ENCODE measurements at places on chromosomes 3 and 15.

- no peak for DNase-seq
Measured at GRCh38 chr3:135452881-135453280, 512.6 kb upstream of the PPP2R3A start.

DNA sequence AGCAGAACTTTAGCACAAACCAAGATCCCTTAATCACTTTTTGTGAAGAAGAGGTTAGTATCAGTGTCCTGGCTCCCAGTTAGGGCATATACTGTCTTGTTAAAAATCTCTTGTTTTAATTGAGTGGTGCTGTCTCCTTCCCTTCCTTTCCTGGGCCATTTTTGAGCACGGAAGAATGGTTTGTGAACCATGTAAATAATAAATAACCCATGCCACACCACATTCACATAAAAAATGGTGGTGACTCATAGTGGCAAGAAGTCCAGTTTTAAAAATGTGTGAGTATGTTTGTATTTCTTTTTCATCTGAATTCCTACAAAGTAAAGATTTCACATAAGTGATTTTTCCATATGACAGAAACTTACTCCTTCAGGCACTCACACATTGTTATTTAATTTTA, 59.1 kb upstream of the SPRED1 start:
- DNase-seq: no peak

DNA sequence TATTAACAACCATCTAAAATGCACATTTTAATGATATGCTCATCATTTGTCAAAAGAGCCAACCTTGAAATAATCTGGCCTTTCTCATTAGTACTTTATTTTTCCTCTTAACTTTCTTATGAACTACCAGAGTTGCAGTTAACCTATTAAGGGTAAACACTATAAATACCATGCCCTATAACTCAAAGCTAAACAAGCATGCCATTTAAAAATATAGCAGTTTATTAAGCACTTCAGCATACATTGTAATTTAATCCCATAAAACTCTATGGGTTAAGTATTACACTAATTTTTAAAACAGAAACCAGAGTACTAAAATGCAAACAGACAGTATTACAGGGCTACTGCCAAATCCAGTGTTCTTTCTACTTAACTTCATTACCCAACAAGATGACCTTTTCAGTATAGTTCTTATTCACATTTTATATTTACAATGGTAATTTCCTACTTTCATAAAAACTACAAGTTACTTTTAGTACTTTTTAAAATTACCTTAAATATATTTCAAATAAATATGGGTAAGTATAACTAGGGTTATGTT, 11.8 kb downstream of the NPTN start:
- DNase-seq: no peak

DNA sequence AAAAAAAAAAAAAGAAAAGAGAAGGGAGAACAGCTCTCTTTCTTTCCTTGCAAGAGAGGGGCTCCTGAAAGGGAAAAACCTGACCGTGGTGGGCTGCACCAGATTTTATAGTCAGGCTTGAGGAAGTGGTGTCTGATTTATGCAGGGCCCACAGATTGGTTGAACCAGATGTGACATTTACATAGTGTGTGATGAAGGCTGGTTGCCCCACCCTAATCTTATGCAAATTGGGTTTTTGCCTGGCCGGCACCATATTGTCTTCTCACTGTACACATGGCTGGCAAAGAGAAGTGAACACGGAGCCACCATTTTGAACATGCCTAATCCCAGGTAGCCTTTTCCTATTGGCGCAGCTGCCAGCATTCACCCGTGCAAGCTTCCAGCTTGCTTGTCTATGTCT, 154.4 kb downstream of the OXSM start:
- DNase-seq: no peak

DNA sequence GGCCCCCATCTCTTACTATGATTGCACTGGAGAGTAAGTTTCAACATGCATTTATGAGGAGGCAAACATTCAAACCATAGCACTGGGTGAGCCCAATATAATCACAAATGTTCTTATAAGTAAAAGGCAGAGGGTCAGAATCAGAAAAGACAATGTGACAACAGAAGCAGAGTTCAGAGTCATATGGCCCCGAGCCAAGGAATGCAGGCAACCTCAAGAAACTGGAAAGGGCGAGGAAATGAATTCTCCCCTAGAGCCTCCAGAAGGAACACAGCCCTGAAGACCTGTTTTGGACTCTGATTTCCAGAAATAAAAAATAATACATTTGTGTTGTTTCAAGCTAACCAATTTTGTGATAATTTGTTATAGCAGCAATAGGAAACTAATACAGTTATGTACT, 81.3 kb upstream of the ABI3BP start:
- no peak for DNase-seq

GRCh38 chr3:156920399-156920798, 94.2 kb downstream of the LEKR1 start:
- DNase-seq: no peak

DNA sequence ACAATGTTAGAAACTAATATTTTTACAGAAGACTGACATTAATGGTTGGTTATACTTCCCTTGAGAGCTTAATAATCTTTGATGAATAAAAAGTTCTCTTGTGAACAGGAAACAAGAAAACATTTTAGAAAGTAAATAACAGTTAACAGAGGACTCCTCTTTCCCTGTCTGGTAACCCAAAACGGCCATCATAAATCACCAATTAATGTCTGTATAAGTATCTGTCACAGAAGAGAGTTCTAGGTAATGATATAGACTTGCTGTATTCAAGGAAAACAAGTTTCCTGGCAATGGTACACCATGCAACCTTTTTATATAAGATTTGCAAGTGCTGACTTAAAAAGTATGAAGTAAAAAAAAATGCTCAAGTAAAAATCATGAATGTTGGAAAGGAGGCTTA, 426.7 kb downstream of the SOX2 start:
- DNase-seq: no peak

GRCh38 chr3:3551981-3552380, 247.2 kb upstream of the LRRN1 start:
- DNase-seq: no peak

DNA sequence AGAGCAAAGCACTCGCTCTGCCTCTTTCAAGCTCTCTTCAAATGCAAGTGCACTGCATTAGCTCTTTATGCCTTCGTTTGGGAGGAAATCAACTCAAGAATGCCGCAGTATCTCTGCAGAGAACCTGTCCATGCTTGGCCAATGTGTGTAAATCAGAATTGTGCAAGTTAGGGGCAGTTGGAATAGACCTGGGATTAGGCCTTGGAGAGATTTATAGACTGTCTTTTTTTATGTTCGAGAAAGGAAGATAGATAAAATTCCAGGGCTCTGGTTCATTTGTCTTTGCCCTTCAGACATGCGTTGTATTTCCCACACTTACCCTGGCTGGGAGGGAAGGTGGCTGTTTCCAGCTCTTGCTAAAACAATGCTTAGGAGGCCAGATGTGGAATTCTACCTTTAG, 163.7 kb downstream of the MOBP start:
- DNase-seq: no peak

DNA sequence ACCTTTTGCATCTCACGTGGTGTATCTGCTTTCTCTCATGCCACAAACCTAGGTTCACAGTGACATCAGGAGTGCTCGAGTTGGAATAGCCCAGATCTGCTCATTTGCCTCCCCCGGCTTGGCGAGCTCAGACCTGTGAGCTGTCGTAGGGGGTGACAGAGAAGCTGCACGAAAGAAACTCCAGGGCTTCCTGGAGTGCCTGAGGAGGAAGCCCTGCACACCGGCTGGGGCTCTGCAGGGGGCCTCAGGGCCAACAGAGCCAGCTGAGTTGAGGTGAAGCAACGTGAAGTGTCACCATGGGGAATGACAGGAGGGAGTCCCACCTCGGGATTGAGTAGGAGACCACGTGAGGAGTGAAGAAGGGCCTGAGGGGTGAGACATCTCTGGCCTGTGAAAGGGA, 62.5 kb downstream of the RPN1 start:
- DNase-seq: no peak

- no peak for DNase-seq
Measured at GRCh38 chr3:130789782-130790322, 43.2 kb upstream of the PIK3R4 start.

- DNase-seq: no peak
Measured at GRCh38 chr15:59473226-59473625, 35.2 kb downstream of the FAM81A start.

DNA sequence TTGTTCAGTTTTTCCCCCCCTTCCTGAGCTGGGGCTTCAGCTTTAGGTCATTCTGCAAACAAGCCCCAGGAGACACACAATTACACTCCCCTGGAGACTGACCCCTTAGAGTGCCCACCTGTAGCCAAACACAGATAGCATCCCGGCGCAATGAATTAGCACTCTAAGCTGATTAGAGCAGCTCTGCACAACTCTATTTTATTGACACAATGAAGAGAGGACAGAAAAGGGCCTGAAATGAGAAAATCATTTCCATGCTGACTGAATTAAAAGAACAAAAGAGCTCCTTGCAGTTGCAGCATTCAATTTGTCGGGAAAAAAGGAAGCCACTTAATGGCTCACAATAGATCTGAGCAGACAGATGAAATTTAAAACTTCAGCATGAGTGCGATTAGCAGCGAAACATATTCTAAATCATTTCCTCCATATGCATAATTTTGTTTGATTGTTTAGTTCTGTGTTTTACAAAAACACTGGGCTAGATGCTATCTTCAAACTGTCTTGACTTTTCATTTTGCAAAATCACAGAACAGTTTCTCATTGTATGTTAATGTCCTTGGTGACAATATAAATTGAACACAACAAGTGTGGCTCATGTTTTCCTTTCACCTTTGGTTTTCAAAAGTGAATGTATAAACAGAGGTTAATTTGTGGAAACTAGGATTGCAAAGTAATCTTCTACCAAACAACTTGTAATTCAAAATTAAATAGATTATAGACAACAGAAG, 308.6 kb downstream of the MECOM start:
- no peak for DNase-seq

- DNase-seq: no peak
Measured at GRCh38 chr3:194936659-194937058, 251.0 kb downstream of the FAM43A start.

DNA sequence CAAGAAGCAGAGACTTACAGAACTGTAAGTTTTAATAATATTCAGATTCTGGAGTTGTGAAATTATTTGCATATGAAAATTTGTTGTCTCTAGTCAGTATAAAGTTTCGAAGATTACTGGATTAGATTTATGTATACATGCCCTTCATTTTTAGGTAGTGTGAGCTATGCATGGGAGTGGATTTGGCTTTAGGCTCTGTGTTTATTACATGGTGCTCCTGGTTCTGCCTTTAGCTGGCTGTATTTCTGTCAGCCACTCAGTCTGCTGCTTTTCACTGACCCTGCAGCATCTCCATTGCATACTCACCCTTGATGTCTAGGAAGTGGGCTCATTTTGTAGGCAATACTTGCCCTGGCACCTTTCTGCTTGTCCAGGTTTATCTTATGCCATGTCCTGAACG, 147.5 kb upstream of the LRRFIP2 start:
- no peak for DNase-seq

GRCh38 chr3:102141096-102141927, 292.0 kb downstream of the NFKBIZ start:
- DNase-seq: no peak

DNA sequence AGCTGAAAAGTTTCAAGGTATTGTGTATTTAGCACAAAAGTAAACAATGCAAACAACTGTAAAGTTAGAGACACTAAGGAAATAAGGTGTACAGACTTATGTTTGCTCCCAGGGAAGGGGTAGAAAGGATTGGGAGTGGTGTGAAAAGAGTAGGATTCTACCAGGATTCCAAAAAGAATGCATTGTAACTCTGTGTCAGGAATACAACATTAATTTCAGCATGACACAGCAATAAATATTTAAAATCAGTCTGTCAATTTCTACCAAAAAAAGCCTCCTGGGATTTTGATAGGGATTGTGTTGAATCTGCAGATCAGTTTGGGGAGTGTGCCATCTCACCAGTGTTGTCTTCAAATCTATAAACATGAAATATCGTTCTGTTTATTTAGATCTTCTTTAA, 73.4 kb downstream of the LRRC28 start:
- DNase-seq: no peak

GRCh38 chr3:25177041-25177440, 251.0 kb upstream of the RARB start:
- no peak for DNase-seq

DNA sequence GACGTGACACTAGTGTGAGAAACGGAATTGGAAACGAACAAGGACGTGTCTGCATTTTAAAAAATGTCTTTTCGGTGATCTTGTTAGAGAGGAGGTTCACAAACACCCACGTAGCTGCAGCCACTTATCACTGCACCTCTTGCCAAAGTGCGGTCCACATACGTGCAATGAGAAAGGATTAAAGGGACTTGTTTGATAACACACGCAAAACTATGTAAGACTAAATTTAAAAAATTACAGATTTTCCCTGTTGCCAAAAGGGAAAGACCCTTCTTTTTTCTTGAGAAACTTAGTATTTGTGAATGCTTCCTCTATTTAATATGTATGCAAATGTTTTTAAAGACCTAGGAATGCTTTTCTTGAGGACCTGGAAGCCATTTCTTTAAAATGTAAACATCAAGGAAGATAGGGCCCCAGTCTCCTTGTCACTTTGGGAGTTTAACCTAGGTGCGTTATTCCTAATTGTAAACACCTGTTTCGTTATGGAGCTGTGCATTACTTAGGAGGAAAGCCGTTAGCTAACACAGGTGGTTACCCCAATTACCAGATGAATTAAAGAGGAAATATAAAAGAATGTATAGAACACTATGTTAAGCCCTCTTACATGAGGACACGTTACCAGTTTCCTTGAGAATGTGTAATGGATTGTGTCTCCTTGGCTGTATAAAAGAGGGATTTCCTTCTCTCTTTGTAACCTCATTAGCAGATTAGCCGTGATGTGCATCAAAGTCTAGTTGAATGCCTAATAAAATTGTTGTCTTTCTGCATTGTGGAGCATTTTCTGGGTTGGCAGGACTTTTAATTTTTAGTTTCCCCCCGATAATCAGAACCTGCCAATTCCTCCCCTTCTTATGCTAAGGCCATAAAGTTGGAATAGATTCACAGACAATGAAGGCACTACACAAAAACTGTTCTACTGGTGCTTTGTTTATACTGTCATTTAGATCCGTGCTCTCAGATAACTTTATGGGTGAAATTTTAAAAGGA, 1.0 kb downstream of the LEKR1 start:
- no peak for DNase-seq

DNA sequence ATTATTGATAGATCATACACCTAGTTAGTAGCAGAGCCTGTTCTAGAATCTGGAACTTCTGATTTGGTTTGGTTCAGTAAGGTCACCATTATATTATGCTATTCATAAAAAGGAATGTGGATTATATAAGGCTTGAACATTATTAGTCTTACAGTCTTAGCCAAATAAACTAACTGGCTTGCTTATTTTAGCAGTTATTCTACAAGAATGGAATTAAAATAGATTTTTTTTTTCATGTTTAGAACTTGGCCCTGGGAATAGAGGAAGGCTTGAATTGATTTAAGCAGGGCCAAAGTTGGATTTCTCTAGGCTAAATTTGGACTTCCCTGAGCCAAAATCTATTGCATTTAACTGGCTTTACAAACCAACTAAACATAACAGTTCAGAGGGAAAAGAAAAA, 24.4 kb downstream of the DTWD1 start:
- no peak for DNase-seq

- no peak for DNase-seq
Measured at GRCh38 chr15:91530956-91531582, 322.4 kb upstream of the SLCO3A1 start.

- no peak for DNase-seq
Measured at GRCh38 chr15:92068121-92068520, 214.6 kb downstream of the SLCO3A1 start.

- no peak for DNase-seq
Measured at GRCh38 chr3:176692966-176693785, 504.1 kb downstream of the TBL1XR1 start.

- DNase-seq: no peak
Measured at GRCh38 chr3:137769322-137770065, 5.4 kb downstream of the SOX14 start.

GRCh38 chr3:137854533-137855261, 90.6 kb downstream of the SOX14 start:
- DNase-seq: no peak
